ENCODE measurements at places on chromosomes 5 and 9.

GRCh38 chr9:785997-786396 lies 55.5 kb upstream of the DMRT1 start:
- DNase-seq: no peak

GRCh38 chr9:76646249-76646648 lies 118.0 kb upstream of the PCA3 start:
- no peak for DNase-seq

DNA sequence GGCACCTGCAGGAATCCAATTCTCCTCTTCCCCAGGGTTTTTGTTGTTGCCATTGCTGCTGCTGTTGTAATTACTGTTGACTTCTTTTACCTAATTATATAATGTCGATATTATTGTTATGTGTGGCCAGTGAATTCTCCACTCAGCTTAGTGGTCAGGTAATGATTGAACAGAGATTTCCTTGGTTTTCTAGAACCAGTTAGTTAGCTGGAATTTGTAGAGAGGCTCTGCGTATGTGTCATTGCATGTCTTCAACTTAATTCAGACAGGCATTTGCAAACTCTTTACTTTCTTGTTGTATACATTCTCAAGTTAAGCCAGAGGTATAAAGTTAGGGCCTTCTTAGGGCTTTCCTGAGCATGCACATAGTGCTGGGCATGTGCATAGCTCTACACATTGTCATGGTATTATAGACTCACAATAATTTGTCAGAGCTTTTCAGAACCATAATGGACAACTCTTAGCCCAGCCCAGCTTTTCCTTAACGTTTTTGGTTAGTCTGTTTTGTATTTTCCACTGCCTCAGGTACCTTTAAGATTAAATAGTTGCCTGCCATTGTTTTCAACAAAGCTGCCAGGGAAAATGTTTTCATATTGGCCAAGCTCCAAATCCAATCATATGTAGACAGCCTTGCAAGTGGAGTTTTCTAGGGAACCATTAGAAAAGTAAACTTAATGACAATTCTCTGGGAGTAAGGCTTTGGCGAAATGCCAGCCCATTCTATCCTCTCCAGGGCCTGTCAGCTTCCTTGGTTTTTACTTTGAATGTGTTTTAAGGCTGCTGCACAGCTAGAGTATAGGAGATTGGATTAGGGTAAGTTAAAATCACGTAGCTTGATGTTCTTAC lies 68.1 kb downstream of the UBE2R2 start:
- no peak for DNase-seq

DNA sequence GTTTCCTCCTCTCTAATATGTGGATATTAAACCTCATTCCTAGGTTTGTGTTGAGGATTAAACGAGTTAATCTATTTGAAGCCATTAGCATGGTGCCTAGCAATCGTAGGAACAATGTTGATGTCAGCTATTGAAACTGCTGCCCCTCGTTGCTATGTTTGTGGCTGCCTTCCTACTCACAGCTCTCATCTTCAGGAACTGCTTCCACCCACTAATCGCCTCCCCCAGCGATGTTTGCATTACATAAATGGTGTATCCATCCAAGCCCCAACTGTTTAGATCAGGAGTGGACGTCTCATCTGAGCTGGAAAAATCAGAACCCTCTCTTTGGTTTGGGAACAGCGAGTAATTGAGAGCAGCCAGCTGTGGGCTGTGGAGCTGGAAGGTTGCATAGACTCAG lies 416.6 kb downstream of the ARHGEF28 start:
- DNase-seq: no peak

- DNase-seq: no peak
Measured at GRCh38 chr5:14579246-14579645, 2.3 kb upstream of the OTULINL start.

- DNase-seq: no peak
Measured at GRCh38 chr5:73338256-73339050, 110.1 kb downstream of the FOXD1 start.

GRCh38 chr5:14464096-14464495 lies 117.5 kb upstream of the OTULINL start:
- DNase-seq: no peak

DNA sequence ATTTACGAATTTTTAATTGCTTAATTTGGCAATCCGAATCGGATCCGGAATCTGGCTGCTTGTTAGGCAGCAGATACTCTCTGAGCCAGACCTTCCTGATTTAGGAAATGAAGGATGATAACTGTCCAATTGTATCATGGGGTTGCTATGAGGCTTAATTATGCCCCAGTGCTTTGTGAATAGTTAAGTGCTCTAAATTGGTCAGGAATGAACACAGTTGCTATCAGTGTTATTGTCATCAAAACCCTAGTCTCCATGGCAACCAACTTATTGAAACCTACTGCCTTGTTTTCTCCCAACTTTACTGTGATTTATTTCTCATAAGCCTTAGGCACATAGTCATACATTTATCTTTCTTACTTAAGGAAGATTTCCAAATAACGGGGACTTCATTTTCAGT lies 47.9 kb downstream of the MAMDC2 start:
- DNase-seq: no peak

DNA sequence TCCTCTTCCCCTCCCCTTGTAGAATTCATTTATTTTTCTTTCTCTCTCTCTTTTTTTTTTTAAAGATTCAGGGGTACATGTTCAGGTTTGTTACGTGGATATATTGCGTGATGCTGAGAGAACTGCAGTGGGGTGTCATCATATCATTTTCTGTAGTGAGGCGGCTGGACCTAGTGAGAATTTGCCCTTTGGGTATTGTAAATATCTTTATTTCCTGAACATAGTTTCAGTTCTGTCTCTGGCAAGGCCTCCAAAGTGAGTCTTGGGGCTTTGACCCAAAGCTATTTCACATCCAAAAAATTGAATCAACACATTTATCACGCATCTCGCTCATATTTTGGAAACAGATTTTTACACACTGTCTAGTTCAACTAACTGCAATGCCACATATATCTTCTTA lies 25.4 kb upstream of the MYOT start:
- no peak for DNase-seq

GRCh38 chr9:113289091-113289490 lies 13.6 kb downstream of the PRPF4 start:
- no peak for DNase-seq

DNA sequence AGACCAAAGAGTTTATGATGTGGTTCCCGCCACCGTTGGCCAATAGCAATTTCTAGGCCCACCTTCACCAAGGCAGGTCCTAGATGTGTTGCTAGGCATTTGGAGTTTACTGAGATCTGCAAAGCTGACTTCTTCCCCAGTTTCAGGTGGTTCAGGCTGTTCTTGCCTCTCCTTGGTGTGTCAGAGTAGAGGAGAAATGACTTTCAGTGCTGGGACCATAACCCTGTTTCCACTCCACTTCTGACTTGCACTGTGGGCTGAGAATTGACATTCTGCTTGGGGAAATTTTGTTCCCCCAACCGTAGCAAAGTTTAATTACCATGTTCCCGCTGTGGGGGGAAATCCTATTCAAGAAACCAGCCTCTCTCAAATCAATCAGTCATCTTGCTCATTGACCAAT lies 128.0 kb upstream of the GABRP start:
- DNase-seq: no peak

DNA sequence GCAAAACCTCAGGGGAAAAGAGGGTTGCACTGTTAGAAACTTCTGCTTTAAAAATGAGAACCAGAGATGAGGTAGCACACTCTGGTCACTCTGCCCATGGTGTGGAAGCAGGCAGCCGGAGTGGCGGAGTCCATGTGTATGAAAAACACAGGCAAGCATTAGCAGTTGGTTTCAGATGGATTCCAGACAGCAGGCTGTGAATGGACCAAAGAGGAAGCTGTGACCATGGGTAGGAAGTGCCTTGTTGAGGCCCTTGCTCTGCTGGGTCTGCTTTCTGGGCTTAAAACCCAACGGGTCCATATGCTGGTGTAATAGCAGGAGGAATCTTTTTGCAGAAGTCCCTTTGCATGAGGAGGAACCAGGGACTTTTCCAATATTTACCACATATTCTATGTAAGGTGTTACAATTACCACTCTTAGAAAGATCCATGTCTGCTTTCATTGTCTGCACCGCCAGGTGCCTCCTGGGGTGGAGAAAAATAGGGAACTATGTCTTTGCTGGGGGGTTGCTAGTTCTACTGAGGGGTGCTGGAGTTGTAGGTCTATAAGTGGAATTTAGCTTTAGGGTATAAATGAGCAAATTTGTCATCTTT lies 77.0 kb downstream of the ANKRD55 start:
- DNase-seq: no peak

DNA sequence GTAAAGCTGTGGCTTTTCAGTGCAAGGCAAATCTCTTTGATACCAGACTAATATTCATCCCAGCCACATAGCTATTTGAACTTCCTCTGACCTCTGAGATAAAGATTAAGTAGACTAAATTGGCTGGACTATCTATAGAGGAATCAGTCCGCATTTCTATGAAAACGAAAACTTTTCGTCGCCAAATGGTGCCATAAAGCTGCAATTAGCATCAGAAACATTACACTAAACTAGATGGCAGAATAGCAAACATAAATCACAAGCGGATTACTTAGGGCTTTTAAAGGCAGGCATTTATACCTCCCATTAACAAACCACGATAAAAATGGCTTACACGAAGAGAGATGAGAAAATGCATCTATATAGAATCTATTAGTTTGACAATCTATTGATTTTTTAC lies 1009.7 kb upstream of the CDH6 start:
- DNase-seq: no peak

- no peak for DNase-seq
Measured at GRCh38 chr5:54882101-54882500, 103.3 kb downstream of the ESM1 start.

GRCh38 chr9:93138171-93138764 lies 4.2 kb upstream of the NINJ1 start:
- no peak for DNase-seq

GRCh38 chr9:18996211-18996610 lies 36.8 kb downstream of the SAXO1 start:
- no peak for DNase-seq

DNA sequence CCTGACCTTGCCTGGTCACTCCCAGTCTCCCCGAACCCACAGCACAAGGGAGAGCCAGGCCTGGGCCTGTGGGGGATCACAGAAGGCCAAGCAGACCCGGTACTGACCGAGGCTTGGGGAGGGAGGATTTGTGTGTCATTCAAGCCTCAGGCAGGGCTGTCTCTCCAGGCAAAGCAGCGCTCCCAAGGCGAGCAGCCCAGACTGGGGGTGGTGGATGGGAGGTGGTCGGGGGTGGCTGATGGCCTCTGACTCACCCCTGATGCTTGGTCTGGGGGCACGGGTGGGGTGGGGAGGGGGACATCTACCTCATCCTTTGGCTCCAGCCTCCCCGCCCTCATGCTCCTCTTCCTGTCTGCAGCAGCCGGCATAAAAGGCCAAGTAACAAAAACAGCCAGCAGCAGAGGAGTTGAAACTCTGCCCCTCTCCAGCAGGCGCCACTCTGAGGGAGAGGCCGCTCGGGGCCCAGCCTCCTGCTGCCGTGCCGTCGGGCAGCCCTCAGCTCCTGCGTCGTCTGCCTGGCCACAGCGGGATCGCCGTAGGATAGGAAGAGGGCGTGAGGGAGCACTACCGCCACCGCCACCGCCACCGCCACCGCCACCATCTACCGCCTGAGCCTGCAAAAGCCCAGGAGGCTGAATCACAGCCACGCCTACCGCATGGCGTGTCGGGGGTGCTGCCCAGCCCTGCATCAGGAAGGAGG lies 166.0 kb downstream of the OLFM1 start:
- DNase-seq: no peak
